ENCODE measurements at places on chromosomes 2 and 18. TPM values are rescaled to one million over a fixed set of nuclear protein-coding genes. Genes with fewer than 3 reads are reported as not detected.

GRCh38 chr2:175111200-175111657 lies 56.8 kb downstream of the ATF2 start:
- no peaks in the 10 kb centered on the region for H3K27me3 ChIP-seq
- no peak overlapping the region for H3K4me3 ChIP-seq
- H3K36me3 ChIP-seq, result no peaks in the 10 kb centered on the region
- H3K27ac ChIP-seq, result no peak overlapping the region

The DSC1 gene
- not detected for total RNA-seq

DNA sequence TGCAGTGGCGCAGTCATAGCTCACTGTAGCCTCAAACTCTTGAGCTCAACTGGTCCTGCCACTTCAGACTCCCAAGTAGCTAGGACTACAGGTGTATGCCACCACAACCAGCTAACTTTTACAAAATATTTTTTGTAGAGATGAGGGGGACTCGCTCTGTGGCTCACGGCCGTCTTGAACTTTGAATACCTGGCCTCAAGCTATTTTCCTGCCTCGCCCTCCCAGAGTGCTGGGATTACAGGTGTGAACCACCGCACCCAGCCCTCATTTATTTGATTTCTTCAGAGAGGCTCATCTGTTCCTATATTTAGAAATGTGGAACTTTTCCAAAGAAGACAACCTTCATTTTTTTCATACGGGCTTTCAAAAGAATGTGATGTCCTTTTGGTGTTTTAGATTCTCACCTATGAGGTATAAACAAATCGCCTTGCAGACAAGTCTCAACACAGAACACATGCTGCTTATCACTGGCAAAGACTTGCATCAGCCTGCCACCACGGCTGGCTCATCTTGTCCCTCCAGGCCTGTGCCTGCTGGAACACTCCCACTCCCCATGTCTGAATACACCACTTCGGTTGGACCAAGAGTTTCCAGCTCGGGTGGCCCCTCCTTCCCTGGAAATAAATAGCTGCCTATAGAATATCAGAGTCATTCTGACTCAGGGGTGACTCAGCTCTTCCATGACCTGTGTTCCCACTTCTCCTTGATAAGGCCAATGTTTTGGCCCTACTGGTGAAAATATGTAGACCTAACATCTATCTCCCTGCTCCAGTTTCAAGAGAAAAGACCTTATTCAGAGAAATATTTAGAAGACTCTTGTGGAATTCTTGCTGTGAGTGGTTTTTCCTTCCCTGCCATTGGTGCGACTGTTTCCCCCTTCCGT lies 202.6 kb downstream of the TGIF1 start:
- no peak for DNase-seq
- H3K36me3 ChIP-seq, result no peaks in the 10 kb centered on the region
- no peaks in the 10 kb centered on the region for H3K27me3 ChIP-seq
- no peaks in the 10 kb centered on the region for H3K4me1 ChIP-seq
- H3K4me3 ChIP-seq, result no peak overlapping the region
- no peak overlapping the region for H3K27ac ChIP-seq

DNA sequence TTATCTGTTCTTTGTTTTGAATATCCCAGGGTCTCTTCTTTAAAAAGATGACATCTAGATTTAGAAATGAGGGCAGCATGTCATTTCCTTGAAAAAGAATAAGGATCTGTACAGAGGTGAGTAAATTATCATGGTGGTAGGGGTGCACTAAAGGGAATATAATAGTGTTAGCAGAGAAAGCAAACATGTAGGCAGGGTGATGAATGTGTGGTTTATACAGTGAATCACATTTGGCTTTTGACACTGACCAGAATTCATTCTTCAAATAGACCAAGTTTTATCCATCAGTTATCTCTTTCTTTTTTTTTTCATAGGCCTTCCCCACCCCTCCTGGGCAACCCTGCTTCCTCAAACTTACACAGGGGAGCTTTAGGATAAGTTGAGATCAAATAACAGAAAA lies 184.5 kb upstream of the LRP1B start:
- H3K36me3 ChIP-seq, result no peaks in the 10 kb centered on the region
- no peak for DNase-seq
- no peaks in the 10 kb centered on the region for H3K4me1 ChIP-seq
- no peaks in the 10 kb centered on the region for H3K27me3 ChIP-seq

DNA sequence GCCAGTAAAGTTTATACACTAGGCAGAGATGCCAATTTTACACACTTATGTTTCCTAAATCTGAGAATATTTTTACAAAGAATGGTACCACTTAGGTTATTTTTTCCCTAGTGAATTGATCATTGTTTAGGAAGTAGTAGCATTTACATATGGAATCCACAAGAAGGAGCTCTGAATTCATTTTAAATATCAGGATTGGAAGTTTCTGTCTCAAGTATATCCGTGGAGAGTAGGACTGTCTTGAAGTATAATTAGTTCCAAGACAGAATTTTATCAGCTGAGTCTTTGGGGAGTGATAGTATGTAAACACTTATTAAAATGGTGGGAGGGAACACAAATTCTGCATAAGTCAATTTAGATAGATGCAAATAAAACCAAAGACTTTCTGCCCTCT lies 82.3 kb upstream of the FAM98A start:
- H3K4me3 ChIP-seq, result no peak overlapping the region
- no peaks in the 10 kb centered on the region for H3K27me3 ChIP-seq
- no peaks in the 10 kb centered on the region for H3K4me1 ChIP-seq
- no peak overlapping the region for H3K27ac ChIP-seq
- no peaks in the 10 kb centered on the region for H3K36me3 ChIP-seq

The ARHGAP15 gene
- total RNA-seq, result 1.2 TPM

GRCh38 chr2:218734190-218734975 lies 23.7 kb downstream of the TTLL4 start:
- no peaks in the 10 kb centered on the region for H3K36me3 ChIP-seq
- DNase-seq, result no peak
- peaks cover 7% of the 10 kb centered on the region for H3K4me1 ChIP-seq
- H3K27ac ChIP-seq, result no peak overlapping the region
- no peaks in the 10 kb centered on the region for H3K27me3 ChIP-seq
- H3K4me3 ChIP-seq, result no peak overlapping the region

The SNORC gene
- total RNA-seq, result 0.49 TPM

The ABHD1 gene
- 1.3 TPM for total RNA-seq

- no peaks in the 10 kb centered on the region for H3K36me3 ChIP-seq
- DNase-seq, result no peak
- no peaks in the 10 kb centered on the region for H3K4me1 ChIP-seq
These were observed 50.0 kb downstream of the CPO start for GRCh38 chr2:206989311-206989710.

DNA sequence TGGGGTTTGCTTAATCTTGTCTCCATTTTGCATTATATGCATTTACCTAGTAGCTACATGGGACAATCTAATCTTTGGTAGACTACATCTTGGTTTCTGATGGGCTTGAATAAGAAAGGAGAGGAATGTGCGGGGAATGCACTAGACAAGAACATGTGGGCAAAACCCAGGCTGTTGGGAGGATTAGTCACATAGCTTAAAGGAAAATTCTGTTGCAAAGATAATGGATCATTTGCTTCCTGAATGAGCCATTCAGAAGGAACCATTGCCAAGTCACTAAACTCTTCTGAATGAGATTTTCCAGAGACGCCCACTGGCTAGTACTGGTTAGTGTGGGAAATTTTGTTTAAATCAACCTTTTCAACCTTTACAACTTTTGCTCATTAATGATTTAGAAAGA lies 84.8 kb downstream of the OSBPL6 start:
- no peak overlapping the region for H3K27ac ChIP-seq
- H3K4me1 ChIP-seq, result peaks cover 43% of the 10 kb centered on the region
- DNase-seq, result no peak

DNA sequence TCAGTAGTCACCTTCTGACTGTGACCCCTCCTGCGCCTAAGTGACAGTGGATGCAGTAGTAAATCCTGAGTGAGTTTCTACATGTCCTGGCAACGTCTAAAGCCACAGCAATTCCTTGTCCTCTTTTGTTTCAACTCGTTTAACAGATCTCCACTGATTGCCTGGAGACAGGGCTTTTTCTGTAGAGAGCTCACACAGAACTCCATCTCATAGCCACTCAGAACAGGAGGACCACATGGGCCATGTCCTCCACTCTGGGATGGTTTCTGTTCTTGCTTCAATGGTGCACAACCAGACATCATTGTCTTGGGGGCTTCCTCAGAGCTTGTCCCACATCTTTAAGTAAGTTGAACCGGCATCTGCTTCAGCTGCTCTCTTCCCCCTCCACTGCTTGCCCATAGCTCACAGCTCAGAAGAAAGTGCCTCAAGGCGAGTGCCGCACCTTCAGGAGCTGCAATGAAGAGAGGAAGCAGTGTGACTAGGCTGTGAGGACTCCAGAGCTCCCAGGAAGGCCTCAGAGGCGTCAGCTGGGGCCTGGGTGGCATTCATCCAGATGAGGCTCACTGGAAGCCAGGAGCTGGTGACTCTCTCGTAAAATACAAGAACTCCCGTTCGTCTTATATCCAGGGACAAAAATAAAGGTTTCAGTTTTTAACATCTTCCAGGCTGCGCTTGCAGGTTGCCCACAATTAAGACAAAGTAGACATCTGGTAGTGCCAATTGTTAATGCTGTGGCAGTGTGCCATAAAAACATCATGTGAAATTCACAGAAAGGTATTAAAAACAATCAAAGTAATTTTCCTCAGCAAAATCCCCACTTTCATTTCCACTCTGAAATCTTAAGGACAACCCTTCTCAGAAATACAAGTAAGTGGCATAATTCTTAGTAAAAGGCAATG lies 37.3 kb downstream of the ST3GAL5 start:
- DNase-seq, result peak; percentile 61
- H3K27ac ChIP-seq, result peak overlapping the region; percentile 35
- H3K4me3 ChIP-seq, result no peak overlapping the region
- H3K36me3 ChIP-seq, result no peaks in the 10 kb centered on the region
- no peaks in the 10 kb centered on the region for H3K4me1 ChIP-seq
- no peaks in the 10 kb centered on the region for H3K27me3 ChIP-seq

DNA sequence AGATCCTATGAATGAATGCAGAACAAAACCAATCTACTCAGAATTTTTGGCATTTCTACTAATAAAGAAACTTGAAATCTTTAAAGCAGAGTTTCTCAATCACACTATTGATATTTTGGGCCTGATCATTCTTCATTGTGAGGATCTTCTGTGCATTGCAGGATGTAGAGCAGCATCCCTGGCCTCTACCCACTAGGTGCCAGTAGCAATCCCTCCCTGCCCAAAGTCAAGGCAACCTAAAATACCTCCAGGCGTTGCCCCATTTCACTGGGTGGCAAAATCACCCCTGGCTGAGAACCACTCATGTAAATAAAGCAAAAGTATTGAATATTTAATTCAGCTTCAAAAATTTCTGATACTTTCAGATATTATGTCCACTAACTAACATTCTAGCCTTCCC lies 213.0 kb downstream of the SP3 start:
- H3K4me1 ChIP-seq, result no peaks in the 10 kb centered on the region
- H3K36me3 ChIP-seq, result no peaks in the 10 kb centered on the region
- no peak overlapping the region for H3K27ac ChIP-seq
- no peak overlapping the region for H3K4me3 ChIP-seq
- no peak for DNase-seq

- no peak for DNase-seq
- H3K4me1 ChIP-seq, result no peaks in the 10 kb centered on the region
- no peak overlapping the region for H3K4me3 ChIP-seq
- no peaks in the 10 kb centered on the region for H3K27me3 ChIP-seq
These were observed 21.8 kb downstream of the TNFAIP6 start for GRCh38 chr2:151379169-151379568.

DNA sequence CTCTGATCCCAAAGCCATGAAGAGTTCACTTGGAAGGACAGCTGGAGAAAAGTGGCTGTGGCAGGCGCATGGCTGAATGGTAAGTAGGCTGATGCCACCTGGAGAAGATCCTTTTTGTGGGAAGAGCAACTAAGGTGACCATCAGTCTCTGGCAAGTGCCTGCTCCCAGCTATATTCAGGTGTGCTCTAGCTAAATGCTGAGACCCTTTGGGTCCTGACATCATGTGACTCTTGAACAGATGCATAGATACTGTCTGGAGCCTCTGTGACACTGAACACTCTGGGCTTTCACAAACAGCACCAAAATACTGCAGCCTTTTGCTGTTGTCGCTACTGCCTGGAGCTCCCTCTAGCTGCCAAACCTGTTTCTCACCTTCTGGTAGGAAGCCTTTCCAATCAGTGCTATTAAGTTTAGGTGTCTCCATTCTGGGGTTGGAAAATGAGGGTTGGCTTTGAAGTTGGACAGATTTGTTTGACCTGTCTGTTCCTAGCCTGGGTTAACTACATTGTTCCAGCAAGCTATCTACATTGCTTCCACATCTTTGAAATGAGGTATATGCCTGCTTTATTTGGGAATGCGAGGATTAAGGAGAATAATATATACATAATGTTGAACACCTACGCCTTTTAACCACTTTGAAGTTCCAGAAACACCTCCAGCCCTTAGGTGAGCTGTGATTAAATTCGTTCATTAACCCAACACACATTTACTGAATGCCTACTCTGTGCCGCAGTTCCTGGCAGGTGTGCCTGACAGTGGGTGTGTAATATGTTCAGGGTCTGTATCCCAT lies 3.1 kb downstream of the EGR4 start:
- H3K36me3 ChIP-seq, result no peaks in the 10 kb centered on the region
- H3K4me3 ChIP-seq, result no peak overlapping the region
- no peaks in the 10 kb centered on the region for H3K4me1 ChIP-seq
- H3K27me3 ChIP-seq, result peaks cover 70% of the 10 kb centered on the region
- no peak for DNase-seq

DNA sequence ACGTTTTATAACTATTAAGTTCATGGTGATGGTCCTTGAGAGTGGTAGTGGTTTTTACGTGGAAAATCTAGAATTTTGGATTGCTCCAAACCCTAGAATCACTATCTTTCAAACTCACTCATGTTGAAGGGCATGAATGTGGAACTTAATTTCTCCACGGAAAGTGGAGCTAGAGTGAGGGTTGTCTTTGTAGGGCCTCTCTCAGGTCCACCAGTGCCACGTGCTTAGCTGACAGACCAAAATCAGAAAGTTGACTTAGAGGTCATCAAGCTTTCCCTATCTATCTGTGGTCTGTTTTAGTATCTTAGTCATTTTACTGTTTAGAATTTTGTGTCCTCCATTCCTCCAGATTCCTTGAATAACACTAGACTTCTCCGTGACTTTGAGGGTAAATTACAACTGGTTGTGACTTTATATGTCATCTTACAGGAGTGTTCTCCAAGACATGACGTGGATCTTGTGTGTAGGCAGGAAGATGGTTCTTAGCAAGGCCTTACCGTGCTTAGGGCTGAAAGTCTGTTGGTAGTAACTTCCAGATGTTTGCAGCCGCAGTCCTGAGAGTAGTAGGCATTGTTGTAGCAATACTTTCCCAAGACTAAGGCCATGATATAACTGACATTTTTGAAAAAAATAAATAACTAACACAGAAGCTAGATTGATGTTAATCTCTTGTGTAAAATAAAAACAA lies 26.8 kb downstream of the DIS3L2 start:
- H3K27me3 ChIP-seq, result no peaks in the 10 kb centered on the region
- H3K4me1 ChIP-seq, result peaks cover 23% of the 10 kb centered on the region
- no peak overlapping the region for H3K4me3 ChIP-seq
- no peaks in the 10 kb centered on the region for H3K36me3 ChIP-seq
- H3K27ac ChIP-seq, result no peak overlapping the region

The CAPN13 gene
- total RNA-seq, result not detected

GRCh38 chr2:53670331-53670730 lies 97.3 kb upstream of the CHAC2 start:
- H3K27ac ChIP-seq, result no peak overlapping the region
- no peak overlapping the region for H3K4me3 ChIP-seq
- DNase-seq, result no peak
- no peaks in the 10 kb centered on the region for H3K4me1 ChIP-seq
- no peaks in the 10 kb centered on the region for H3K27me3 ChIP-seq

- peaks cover 49% of the 10 kb centered on the region for H3K4me1 ChIP-seq
- no peak overlapping the region for H3K27ac ChIP-seq
- DNase-seq, result no peak
These were observed 3.7 kb downstream of the RIOK3 start for GRCh38 chr18:23456835-23457234.

The ABI2 gene
- 9.9 TPM for total RNA-seq

The OSR1 gene
- total RNA-seq, result 0.80 TPM

The MSTN gene
- total RNA-seq, result 1.0 TPM

All from gastrocnemius medialis (tissue), 4 donors.